Smooth muscle cell of bladder (primary cell): ENCODE measurements at places on chromosomes 1 and 21. TPM values are rescaled to one million over a fixed set of nuclear protein-coding genes. Genes with fewer than 3 reads are reported as not detected.

The UMODL1 gene
- 0.09 and 0.14 TPM in 2 replicates for total RNA-seq

The TSPAN1 gene
- 0.14 and 0.46 TPM in 2 replicates for total RNA-seq

The KCNA3 gene
- 0.14 and 0.18 TPM in 2 replicates for total RNA-seq

The GJB4 gene
- not detected in 2 replicates for total RNA-seq

The HSD11B1 gene
- total RNA-seq = 137 and 168 TPM in 2 replicates

The SLC37A1 gene
- total RNA-seq = 1.8 and 3.0 TPM in 2 replicates

The FMO4 gene
- 1.7 and 2.5 TPM in 2 replicates for total RNA-seq

The THBS3 gene
- total RNA-seq = 19.9 and 26.1 TPM in 2 replicates

The AMIGO1 gene
- 1.6 and 2.0 TPM in 2 replicates for total RNA-seq
